Hypothalamus (tissue), 51 donors: ENCODE measurements at places on chromosomes 5 and 9.
A peak's percentile ranks its signal among the peaks of the same experiment; 100 is the strongest.

DNA sequence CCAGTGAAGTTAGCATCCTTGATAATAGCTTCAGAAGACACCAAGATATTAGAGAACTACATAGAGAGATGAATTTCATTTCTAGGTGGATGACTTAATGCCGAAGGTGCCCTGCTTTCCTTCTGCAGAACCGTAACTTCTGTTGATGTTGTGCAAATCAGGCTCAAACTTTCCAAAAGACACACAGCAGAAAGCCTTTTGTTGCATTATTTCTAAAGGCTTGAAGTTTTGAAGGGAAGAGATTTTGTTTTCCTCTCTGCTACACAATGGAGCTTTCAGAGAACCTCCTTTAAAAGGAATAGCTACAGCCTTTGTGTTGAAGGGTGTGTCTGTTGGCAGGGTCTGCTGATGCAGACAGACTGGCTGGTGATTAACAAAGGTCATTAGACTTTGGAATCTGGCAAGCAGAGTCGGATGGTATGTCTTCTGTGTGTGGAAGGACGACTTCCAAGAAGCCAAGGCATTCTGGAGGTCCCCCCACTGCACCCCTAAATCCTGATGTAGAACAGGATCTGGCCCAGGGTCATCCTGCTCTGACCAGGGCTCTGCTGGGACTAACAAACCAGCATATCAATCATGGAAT is 57.8 kb downstream of the ZNF462 start:
- no peak for DNase-seq

GRCh38 chr9:93818827-93819472 is 136.2 kb downstream of the BARX1 start:
- no peak for DNase-seq

DNA sequence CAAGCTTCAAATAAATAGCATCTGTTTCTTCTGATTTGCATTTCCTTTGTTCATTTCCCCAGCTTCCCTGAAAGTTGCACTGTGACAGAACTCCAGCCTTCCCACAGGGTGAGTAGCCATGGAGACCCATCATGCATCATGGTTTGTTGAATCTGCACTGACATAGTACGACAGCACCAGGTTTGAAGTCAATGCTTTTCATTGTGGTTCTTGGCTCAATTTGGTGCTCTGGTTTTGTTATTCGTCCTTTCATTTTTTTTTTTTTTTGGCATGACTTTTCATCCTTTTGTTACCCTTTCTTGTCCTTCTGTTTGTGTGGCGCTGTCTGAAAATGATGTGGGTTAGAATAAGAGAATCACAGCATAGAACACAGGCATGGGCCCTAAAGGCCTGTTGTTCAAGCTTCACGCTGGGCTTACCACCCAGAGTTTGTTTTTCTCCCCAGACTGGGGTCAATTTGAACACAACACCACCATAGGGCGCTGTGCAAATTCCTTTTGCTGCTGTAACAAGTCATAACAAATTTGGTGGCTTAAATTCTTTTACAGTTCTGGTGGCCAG is 206.2 kb upstream of the CDH10 start:
- no peak for DNase-seq

DNA sequence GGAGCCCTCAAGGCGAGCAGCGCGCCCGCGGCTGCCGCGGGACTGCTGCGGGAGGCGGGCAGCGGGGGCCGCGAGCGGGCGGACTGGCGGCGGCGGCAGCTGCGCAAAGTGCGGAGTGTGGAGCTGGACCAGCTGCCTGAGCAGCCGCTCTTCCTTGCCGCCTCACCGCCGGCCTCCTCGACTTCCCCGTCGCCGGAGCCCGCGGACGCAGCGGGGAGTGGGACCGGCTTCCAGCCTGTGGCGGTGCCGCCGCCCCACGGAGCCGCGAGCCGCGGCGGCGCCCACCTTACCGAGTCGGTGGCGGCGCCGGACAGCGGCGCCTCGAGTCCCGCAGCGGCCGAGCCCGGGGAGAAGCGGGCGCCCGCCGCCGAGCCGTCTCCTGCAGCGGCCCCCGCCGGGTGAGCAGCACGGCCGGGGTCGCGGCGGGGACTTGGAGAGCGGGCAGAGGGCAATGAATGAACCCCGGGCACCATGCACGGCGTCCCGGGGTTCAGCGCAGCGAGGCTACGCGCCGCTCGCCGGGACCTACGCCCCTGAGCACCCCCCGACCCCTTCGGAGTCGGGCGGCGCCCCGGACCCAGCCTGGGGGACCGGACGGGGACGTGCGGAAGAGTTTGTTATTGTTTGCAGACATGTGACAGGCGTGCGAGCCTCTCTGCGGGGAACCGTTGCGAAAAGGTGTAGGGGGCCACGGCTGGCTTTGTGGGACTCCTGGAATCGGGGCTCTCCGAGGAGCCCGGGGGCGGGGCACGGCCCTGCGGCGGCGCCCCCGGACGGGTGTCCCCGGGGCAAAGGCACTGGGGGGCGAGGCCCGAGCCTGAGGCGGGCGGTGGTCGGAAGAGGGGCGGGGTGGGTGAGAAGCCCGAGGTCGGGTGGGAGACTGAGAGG is 553 bp downstream of the MAP3K1 start:
- peak; percentile 64 for DNase-seq

DNA sequence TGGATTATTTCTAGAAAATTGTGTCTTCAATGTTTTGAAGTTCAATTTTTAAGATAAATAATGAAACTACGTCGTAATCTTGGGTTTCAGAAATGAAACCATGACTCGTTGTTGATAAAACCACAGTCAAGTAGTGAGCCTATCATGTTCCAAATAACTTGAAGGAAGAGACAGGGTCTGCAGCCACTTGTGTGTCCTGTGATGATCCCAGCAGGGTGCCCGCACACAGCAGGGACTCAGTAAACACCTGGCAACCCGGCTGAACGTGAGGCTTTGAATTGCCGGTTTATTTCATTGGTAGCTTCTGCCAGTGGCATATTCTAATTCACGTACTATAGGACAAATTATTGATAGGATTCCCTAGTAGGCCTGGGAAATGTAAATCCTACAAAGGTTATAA is 679.6 kb downstream of the IRX1 start:
- DNase-seq: no peak

- no peak for DNase-seq
These were observed 186.2 kb downstream of the DENND1A start for GRCh38 chr9:123743737-123744136.

DNA sequence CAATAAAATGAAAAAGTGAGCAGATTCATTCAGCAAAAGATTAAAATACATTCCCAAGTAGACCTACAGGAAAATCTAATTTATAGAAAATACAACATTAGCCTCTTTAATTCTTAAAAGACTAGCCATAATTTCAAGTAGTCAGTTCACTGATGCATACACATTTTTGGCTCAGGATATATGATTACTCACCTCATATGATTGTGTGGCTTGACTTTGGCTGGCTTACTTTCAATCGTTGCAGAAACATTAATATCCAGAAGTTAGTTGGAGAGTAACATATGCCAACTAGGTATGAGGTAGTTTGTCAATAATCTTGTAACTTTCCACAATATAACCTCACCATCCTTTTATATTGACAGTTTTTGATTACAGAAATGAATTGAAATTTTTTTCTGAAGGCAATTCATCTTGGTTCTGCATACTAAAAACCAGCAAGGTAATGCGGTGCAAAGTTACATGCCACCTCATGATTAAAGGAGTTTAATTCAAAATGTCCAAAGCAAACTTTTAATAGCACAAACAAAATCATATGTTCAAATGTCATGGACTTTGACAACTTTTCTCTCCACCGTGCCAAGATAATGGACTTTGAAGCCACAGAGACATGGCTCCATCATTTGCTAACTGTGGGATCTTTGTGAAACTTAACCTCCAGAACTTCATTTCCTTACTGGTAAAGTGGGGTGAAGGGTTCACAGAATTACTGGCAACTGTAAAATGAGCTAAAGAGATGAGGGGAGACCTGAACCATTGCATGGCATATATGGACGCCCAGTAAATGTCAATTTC is 76.6 kb upstream of the PAM start:
- no peak for DNase-seq

- no peak for DNase-seq
These were observed 2.0 kb downstream of the ATP6V0E1 start for GRCh38 chr5:172985596-172985995.

DNA sequence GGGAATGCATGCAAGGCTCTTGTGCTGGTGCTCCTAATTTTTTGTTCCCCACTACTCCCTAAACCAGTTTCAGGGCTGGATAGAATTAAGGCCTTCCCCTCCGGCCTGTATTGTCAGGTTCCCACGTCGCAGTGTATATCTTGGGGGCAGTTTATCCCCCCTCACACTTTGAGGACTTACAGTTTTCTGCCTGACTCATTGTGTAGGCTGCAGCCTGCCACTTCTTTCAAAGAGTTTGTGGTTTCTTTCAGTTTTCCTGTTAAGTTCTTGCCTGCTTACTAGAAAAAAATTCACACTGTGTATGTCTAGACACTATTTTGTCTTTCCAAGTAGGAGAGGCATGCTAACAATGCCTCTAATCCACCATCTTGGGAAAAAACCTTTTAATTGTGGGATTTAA is 28.4 kb upstream of the BTNL3 start:
- no peak for DNase-seq

DNA sequence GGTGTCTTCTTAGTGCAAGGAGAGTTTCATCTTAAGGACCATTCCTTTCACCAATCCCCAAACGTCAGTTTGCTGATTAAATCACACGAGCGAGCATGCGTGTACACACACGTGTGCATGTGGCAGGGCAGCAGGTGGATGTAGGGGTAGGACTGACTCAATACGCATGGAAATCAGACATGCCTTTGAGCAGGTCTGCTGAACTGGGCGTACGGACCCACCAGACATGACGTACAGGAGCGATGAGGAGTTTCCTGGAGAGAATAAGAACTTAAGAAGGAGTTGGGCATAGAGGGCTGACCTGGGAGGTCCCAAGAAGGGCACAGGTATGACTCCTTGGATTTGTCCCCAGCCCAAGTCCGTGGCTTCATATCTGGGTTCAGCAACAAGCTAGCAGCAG is 170.0 kb downstream of the FGF18 start:
- no peak for DNase-seq

DNA sequence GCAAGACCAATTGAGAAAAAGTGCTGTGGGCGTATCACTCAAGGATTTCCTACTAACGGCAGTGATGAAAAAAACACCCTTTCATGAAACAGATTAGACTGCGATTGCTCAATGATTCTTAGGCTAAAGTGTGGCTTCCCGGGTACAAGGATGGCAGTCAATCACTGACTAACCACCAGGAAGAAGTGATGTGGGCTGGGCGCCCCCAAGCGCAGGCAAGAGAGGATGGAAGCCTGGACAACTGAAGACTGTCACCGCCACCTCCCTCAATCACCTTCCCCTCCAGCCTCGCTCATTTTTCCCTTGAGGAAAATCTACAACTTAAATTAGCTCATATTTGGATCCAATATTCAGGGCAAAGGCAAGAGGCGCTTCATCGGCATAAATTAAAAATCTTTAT is 707.2 kb downstream of the MTRR start:
- DNase-seq: no peak

DNA sequence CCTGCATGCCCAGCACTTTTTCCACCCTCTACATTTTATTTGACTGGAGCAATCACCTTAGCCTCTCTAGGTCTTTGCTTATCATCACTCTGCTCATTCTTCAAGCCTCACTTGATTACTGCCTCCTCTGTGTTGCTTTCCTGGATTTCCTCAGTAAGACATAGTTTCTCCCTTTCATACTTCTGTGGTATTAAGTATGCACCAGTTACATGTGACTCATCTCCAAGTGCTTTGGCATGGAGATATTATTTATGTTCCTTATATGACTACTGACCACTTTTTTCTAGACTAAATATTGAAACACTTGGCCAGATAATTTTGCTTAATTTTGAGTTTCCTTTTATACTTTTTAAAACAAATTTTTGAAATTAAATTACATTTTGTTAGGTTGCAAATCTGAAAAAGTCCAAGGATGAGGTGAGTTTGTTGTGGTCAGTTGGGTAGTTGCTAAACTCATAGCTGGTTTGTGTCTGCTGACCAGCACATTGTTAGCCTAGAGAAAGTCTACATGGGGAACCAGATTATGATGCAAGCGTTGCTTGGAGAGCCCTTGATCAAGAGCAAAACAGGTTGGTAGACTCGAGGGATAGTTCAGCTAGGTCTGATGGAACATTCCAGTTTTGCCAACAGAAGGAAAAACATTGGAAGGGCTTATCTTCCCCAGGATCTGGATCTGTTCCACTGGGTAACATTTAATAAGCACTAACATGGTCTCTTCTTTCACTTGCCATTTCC is 140.2 kb downstream of the TMC1 start:
- no peak for DNase-seq

DNA sequence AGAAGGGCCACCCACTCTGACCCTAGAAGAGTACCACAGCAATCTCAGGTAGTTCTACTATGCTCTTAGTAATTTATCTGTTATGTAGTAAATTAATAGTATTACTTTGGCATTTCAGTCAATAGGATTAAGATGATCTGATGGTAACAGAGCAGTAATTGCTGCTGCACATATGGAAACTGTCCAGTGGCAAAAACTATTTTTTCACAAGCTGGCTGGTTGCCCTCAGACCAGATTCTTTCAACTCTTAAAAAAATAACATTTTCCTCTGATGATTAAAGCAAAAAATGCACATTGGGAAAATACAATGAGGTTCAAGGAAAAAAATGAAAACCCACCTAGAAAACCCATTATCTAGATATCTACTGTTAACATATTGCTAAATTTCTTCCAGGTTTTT is 19.7 kb downstream of the GLRA1 start:
- no peak for DNase-seq

DNA sequence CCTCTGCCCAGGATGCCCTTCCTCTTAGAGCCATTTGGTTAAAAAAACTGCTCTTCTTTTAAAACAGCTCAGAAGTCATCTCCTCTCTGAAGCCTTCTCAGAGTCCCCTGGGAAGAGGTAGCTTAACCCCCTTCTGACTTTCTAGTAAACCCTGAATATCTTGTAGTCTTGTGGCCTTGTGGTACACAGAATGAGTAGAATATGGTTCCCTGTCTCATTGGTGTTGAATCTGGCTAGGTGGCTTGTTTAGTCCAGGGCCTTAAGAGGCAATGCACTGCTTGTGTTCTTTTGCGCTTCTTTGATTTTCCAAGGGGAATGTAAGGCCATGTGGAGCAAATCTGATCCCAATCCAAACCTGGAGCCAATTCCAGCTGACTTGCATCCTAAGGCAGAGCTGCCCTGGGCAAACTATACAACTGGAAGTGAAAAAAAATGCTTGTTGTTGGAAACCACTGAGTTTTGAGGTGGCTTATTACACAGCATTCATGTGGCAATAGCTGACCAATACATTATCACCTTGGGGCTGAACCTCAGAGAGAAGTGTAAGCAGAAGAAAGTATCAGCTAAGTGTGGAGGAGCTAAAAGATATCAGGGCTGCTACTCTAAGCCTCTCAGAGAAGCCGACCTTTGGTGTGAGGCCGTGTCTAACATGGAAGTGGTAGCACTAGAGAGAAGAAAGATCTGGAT is 31.0 kb downstream of the ALG2 start:
- no peak for DNase-seq
